ENCODE measurements at places on chromosomes 2 and 18.

DNA sequence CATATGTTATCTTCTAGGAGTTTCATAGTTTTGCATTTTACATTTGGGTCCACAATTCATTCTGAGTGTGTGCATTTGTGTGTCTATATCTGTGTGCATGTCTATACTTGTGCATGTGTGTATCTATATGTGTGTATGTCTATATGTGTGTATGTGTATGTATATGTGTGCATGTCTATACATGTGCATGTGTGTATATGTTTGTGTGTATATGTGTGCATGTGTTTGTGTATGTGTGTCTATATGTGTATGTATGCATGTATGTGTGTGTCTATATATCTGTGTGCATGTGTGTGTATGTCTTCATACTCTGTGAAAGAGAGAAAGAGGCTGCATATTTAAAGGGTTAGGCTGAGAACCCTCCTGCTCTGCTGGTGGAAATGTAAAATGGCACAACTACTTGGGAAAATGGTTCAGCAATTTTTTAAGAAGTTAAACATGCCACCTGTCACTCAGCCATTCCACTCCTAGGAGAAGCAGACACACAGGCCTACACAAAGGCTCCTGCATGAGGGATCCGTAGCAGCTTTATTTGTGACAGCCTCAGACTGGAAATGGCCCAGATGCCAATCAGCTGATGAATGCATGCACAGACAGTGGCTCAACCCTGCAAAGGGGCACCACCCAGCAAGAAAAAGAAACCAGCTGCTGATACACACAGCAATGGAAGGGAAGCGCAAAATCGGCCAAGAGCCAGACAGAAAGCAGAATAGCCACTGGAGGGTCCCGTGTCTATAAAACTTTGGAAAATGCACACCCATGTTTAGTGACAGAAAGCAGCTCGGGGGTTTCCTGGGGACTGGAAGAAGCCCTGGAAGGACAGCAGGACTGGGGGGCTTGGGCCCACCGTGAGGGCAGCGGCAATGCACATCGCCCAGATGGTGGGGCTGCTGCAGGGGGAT lies 146.8 kb downstream of the SEPTIN10 start:
- DNase-seq = no peak

DNA sequence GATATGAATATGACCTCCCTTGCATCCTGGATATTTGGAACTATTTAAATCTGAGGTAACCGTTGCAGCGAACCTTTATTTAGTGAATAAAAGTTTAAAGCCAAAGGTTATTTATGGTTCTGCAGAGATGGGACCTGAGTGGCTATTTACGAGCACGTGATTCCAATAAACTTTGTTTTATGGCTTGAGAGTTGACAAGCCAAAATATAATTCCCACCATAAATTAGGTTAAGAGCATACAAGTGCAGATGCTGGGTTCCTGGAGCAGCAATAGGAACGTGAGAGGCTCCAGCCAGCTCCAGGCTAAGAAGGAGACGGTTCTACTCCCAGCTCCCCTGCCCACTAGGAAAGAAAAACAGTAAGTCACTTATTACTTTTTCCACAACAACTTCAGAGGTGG lies 5.2 kb upstream of the HOXD4 start:
- DNase-seq = no peak

DNA sequence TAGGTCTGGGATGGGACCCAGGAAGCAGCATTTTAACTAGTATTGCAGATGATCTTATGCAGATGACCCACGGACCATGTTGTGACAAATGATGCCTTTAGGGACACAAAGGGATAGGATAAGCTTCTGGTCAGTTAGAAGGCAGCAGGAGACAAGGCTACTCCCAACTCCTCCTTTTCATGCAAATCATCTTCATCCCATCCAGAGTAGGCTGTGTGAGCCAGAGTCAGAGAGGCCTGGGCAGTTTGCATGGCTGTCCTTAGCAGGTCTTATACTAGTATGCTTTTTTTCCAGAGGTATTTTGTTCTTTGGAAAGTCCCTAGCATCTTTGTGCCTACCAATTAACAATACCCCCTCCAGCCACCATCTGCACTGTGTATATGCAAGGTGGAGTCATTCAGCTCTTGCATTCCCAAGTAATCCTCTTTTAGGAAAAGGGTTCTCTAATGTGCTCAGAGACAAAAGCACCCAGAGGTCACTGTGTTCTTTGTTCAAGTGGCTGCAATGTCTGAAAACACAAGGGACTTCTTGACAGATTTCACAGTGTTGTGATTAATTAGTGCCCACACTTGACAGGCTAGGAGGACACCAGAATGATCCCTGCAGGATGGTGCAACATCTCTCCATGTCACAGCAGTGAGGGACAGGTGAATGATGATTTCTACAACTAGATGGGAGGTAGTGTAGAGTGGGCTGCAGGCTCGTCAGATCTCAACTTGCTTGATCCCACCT lies 225.8 kb downstream of the NCKAP5 start:
- DNase-seq = no peak

DNA sequence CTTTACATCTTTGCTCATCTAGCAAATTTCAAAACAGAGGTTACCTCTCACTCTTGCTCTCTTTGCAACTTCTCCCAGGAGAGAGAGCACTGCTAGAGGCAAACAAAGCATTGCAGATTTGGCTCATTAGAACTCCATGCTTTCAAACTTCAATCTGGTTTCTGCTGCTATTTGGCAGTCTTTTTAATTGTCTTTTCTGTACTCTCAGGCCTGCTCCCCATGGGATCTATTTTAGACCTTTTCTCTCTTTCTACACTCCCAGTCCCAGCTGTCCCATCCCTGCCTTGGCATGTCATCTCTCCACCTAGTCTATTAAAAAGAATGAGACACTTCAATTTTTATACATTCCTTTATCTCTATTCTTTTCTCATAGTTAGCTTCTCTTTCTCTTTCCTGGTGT lies 15.2 kb downstream of the KCNJ3 start:
- DNase-seq = no peak

DNA sequence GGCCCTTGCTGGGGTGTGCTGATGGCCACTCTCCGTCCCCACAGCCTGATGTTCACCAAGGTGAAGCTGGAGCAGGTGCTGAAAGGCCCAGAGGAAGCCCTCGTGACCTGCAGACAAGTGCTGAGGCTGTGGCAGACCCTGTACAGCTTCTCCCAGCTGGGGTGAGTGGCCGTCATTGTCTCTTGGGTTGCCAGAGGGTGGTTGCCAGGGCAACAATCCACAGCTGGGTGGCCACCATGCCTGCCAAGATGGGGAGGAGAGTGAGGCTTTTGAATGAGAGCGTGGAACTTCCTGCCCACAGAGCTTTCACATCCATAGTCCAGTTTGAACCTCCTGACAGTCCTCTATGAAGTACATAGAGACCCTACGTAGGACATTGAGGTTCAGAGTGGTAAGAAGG lies 108.8 kb downstream of the STPG4 start:
- DNase-seq = no peak

DNA sequence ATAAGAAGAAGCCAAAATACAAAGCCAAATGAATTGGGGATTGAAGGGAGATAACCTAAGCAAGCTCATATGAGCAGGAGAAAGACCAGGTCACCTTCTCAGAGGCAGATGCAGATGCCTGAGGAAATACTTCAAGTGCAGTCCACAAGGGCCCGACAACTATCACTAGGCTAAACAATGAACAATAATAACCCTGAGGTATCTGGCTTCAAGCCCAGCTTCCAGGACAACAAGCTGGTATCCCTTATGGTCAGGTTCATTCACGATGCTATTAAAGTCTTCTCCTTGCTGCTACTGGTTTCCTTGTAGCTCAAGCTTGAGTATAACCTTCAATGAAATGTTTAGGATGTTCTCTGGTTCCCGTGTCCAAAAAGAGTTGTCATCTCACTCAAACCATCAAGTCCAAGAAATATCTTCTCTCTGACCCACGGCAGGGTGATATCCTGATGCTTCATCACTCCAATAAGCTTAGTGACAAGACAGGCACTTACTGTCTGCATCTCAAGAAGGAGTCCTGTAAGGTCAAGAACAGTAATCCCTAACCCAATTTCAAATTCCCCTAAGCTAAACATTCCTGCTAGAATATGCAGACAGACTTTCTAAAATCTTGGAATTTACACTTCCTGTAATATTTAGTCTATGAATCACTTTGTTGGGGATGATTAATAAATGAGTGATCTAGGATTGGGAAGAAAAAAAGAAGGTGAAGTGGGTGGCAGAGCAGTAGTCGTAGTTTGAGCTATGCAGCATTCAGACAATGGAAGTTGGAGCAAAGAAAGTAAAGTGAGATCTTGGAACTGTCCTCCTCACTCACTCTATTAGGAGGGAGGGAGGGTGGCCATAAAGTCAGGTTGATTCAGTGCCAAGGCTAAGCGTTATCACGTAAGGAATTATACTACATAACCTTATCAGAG lies 33.1 kb downstream of the CHN1 start:
- DNase-seq = no peak

DNA sequence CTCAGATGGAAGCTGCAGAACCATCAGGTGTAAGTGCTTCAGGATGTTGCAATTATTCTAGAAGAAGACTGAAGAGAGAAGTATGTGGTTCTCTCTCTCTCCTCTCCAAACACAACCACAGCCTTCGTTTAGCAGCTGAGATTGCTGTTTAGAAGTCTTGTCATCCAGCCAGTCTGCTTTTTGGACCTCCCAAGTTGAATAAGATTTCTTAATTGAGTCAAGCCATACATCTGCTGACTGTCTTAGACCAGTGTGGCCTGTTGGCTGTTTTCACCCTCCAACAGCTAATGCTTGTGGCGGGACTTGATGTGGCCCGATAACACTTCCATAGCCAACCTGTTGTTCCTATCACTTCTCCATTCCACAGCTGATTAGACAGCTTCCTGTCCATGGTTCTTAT lies 91.3 kb upstream of the TMEM17 start:
- no peak for DNase-seq

GRCh38 chr2:233210843-233211547 lies 40.5 kb upstream of the ATG16L1 start:
- DNase-seq = no peak

- DNase-seq = no peak
Measured at GRCh38 chr2:198701481-198701880, 756.3 kb downstream of the SATB2 start.

DNA sequence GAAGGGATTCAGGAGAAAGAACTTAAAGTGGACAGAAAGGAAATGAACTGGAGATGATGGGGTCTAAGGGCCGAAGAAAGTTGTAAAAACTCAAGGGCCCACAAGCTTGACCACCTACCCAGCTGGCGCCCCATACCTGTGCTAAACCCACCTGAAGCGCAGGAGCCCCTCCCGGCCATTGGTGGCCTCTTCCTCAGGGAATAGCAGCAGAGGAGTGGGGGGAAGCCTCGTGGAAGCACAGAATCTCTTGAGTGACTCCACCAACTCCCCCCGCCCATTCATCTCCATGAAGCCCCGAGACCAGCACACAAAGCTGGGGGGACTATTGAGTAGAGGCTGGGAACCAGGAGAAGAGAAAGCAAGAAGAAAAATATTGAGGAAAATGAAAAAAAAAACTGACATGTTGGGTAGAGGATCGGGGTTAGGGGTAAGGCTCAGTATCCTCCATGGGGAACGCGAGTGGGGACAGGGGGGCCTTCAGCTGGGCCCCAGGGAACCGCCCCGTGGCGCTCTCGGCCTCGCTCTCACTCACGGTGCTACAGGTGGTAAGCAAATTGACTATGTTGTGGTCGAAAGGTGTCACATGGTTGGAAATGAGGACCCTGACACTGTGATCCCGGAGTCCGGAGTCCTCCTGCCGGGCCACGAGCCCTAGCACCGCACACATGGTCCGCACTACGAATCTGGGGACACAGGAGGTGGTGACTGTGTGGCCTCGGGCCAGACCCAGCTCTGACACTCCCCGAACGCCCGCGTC lies 728 bp downstream of the AUP1 start:
- DNase-seq = no peak

- no peak for DNase-seq
Measured at GRCh38 chr2:111225856-111226255, 105.1 kb downstream of the BCL2L11 start.

GRCh38 chr2:225598426-225598825 lies 198.9 kb downstream of the NYAP2 start:
- DNase-seq = no peak

DNA sequence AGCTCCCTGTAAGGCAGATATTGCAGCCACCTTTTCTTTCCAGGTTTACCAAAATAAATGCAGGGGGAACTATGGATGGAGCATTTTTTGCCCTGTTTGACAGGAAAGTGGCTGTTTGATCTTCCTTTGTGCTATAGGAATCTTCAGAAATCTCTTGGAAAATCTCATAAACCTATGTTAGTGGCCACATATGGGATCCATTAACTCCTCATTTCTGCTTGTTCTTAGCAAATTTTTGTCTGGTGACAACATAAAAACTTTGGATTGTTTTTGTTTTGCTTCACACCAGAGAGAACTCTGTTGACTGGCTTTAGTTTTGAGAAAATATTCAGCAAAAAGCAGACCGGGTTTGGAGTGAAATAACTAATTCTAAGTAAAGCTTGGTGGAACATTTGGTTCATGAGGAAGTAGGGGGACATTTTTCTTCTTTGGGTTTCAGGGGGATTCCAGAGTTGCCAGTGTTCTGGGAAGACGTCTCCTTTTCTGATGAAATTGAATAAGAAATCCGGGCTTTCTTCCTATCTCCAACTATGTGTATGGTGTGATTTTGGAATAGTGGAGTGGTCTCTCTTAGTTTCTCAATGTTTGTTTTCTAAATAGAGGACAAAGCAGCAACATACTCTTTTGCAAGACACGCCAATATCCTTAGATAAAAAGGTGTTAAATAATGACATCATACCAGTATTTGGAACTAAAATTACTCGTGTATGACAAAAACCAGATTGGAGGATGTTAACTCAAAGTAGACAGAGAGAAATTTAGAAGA lies 174.4 kb downstream of the ICOS start:
- DNase-seq = no peak

DNA sequence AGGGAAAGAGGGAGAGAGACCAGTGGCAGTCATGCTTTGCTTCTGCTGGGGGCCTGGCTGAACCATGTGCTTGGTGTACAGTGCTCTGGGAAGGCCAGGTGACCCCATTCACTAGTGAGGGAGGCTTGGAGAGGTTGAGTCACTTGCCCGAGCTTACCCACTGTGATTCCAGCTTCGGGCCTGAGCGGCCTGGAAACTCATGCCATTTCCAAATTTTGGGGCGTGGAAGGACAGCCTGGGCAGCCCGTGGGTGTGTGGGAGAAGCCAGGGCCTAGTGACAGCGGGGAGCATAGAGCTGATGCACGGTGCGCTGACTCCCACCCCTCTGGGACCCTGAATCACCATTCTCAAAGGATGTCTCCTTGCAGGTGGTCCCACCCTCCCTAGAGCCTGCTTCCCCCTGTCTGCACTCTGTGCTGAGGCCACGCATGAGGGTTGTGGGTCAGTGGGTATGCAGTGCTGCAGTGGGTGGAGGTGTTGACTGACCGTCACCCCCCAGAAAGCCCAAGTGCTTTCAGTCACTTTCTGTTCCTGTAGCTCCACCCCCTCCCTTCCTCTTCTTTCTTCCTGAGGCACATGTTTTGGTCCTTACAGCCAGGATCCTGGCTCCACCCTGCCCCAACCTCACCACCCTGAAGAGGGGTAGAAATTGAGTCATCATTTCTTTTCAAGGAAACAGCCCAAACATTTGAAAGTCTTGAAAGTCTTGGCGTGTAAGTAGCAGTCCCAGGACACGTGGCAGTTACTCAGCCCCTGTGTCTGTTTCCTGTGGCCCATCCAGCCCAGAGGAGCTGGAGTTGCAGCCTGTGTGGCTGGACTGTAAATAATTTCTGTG lies 69.3 kb upstream of the MCFD2 start:
- no peak for DNase-seq

Data from activated naive CD4-positive, alpha-beta T cell (primary cell).